ENCODE measurements at places on chromosomes 3 and 15.

- DNase-seq = no peak
These were observed 104.0 kb downstream of the TNIK start for GRCh38 chr3:171356251-171356650.

GRCh38 chr15:80252121-80252518, at the start of gene CTXND1:
CTXND1 (minus strand) TSS chr15:80252213; CDS start chr15:80201949, 50,264 bp downstream.
- no peak for DNase-seq

DNA sequence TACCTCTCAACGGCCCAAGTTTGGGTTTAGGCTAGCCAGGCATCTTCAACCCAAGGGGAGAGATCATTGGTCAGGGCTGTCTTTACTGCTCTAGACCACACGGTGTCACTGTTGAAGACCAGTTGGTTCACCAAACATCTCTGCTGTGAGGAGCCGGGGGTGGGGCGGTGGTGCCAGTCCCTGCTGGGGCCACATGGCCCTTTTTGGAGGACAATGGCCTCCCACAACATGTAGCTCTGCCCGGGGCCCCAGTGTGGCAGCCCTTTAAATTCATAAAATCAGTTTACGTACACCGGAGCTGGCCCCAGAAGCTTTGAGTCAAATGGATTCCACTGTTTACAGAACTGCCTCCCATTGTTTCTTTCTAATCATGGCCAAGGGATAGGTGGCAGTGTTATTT, 19.1 kb upstream of the TM4SF18 start:
- DNase-seq = peak; percentile 10

DNA sequence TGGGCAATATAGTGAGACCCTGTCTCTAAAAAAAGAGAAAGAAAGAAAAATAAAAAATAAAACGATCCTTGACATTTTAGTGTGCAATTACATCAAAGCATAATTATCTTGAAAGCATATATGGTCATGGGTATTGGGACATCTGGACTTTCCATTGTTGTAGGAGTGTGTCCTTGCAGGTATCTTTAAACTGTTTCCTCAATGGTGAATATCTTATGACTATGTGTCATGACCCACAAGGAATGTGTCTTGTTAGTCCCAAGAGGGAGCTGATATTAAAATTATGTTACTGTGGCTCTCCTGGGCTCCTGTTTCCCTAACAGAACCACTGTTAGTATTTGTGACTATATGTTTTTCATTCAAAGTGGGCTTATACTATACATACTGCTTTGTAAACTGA, 26.6 kb downstream of the EIF1B start:
- no peak for DNase-seq

- DNase-seq = no peak
These were observed 71.0 kb upstream of the GALNT15 start for GRCh38 chr3:16103472-16103871.

GRCh38 chr3:23820888-23821287, 15.1 kb downstream of the UBE2E1 start:
- no peak for DNase-seq

- DNase-seq = no peak
These were observed 675.6 kb downstream of the GRM7 start for GRCh38 chr3:7536510-7536909.
